ENCODE measurements at places on chromosomes 12 and 14. TPM values are rescaled to one million over a fixed set of nuclear protein-coding genes. Genes with fewer than 3 reads are reported as not detected.

DNA sequence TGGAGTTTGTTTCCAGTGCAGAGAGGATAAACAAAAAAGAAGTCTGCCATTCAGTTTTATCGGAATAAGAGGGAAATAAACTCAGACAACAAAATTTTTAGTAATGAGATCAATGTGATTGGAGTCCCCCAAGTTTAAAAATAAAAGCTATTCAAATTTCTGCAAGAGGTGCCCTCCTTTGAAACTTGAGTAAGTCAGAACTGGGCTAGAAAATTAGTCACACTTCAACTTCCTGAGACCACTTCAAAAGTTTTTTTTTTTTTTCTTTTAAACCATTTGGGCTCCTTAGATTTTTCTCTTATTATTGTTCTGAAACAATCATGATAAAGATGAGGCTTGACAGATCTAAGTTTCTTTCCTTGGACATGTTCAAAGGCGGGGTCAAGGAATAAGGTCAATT lies 3.2 kb downstream of the DACT1 start:
- DNase-seq, result no peak
- H3K27me3 ChIP-seq, result peaks cover 25% of the 10 kb centered on the region
- H3K27ac ChIP-seq, result no peak overlapping the region
- H3K4me3 ChIP-seq, result no peak overlapping the region

GRCh38 chr14:104196461-104197140 lies 58.2 kb downstream of the KIF26A start:
- H3K27me3 ChIP-seq, result no peaks in the 10 kb centered on the region
- H3K4me1 ChIP-seq, result peaks cover 5% of the 10 kb centered on the region
- no peaks in the 10 kb centered on the region for H3K36me3 ChIP-seq
- H3K27ac ChIP-seq, result no peak overlapping the region

DNA sequence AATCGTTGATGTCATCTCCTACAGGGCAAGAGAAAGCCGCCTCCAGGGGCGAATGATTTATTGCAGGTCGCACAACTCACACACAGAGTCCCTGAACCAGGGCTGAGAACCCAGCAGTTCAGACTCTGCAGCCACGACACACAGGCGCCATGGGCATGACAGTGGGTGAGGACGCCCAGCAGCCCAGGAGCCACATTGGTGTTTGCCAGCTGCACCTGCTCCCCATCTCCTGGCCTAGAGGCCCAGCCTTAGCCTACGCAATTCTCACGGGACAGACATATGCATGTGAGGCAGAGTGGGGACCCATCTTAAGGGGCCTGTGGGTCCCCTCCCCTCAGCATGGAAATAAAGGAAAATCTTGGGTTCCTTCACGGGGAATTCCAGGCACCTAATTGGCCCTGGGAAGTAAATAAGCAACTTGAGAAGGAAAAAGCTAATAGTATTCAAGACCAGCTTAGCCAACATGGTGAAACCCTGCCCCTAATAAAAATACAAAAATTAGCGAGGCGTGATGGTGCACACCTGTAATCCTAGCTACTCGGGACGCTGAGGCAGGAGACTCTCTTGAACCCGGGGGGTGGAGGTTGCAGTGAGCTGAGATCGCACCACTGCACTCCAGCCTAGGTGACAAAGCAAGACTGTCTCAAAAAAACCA lies 69.3 kb downstream of the RIMBP2 start:
- H3K27ac ChIP-seq, result no peak overlapping the region
- no peak for DNase-seq
- no peaks in the 10 kb centered on the region for H3K27me3 ChIP-seq
- H3K4me3 ChIP-seq, result no peak overlapping the region

- no peaks in the 10 kb centered on the region for H3K36me3 ChIP-seq
- H3K27me3 ChIP-seq, result no peaks in the 10 kb centered on the region
- H3K4me1 ChIP-seq, result peaks cover 28% of the 10 kb centered on the region
- H3K27ac ChIP-seq, result peak overlapping the region; percentile 78
- no peak for DNase-seq
- H3K4me3 ChIP-seq, result no peak overlapping the region
Measured at GRCh38 chr12:778615-779014, 26.2 kb downstream of the WNK1 start.

GRCh38 chr14:102394717-102395375 lies 32.1 kb downstream of the TECPR2 start:
- peaks cover 19% of the 10 kb centered on the region for H3K36me3 ChIP-seq
- H3K27ac ChIP-seq, result peak overlapping the region; percentile 1
- peak overlapping the region; percentile 8 for H3K4me3 ChIP-seq

DNAJC22 gene
- total RNA-seq, result 0.14 TPM

KRT4 gene
- total RNA-seq, result not detected

TSFM gene
- total RNA-seq, result 48.6 TPM

CSRP2 gene
- total RNA-seq, result 157 TPM

Data from WTC11 (cell line).